Neural crest cell (in vitro differentiated cells): ENCODE measurements at places on chromosomes 16 and 17.

DNA sequence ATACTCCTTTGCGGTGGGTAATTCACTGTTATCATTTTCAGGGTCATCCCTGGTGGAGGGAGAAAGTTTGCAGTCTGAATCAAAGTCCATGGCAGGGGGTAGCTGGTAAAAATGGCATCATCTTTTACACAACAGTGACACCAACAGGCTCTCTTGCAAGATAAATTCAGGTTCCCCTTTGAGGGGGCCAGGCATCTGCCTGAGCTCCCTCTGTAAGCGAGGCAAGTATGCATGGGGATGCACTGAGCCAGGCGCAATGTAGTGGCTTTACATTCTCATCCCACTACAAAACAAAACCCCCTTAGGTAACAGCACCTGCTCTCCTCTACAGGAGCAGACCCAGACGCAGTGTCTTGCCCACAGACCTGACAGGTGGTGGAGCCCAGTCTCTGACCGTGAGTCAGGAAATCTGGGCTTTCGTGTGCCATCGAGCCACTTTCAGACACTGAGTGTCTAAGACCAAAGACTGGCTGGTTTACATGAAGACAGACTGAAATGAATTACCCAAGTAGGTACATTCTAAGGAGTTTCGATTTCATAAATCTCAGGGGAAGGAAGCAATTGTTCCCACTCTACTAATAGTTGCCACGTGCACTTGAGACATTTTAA lies 17.7 kb downstream of the LITAFD start:
- DNase-seq, result no peak

- no peak for DNase-seq
These were observed 37.1 kb upstream of the SLC38A8 start for GRCh38 chr16:84079664-84080063.

DNA sequence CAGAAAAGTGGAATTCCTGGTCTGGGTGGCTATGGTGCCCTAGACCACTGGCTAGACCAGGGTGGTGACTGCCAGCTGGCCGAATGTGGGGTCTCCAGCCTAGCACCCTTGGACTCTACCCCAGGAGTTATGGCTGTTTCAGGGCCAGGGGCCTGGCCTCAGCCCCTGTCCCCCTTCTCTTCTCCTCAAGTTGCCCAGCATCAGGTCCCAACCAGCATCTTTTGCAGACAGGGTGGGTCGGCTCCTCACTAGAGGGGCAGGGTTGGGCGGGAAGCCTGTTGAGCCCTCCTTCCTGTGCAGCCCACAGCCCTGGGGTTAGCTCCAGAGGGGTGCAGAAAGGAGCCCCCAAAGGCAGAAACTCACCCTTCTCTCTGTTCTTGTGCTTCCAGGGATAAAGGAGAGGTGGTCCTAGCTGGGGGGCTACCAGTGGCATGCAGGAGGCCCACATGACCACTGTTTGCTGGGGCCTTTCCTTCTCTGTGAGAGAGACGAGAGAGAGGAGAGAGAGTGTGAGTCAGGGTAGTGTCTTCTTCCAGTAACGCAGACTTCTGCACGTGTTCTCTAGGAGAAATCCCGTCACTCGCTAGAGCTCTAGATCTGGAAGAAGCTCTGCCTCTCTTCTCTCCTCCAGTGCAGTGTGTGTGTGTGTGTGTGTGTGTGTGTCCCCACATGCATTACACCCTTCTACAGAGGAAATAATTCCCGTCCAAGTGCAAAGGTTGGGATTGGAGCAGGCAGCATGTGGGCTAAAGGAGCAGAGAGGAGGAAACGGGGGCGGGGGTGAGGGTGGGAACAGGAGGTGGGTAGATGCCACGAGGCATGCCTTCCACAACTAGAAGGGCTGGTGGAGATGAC lies 209.4 kb downstream of the SEC14L1 start:
- DNase-seq, result no peak

DNA sequence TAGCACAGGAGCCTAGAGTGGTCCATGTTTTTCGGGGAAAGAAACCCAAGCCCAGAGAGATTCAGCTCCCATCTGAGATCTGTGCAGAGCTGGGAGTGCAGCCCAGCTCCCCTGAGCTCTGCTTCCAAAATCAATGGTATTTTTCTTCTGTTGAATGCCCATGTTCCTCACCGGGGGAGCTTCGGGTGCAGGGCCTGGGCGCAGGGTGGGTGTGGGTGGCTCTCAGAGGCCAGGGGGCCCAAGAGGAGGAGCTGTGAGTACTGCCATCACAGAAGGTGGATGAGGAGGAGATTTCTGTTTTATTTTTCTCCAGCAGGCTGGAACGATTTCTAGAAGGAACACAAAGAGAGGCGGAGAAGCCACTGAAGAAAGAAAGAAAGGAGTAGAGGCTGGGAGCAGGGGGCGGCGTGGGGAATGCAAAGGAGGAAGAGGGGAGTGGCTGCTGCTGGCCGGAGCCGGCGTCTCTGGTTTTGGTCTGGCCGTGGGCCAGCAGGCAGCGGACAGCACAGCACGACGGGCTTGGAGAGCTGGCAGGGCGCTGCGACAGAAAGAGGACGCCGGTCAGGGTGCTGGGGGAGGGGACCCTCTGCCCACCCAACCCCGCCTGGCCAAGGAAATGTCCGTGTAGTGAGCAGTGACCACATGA lies 76.2 kb upstream of the KSR1 start:
- peak; percentile 35 for DNase-seq

GRCh38 chr16:66342294-66342900 lies 24.1 kb upstream of the CDH5 start:
- peak; percentile 74 for DNase-seq

- peak; percentile 76 for DNase-seq
These were observed 44.0 kb downstream of the PRAC1 start for GRCh38 chr17:48678141-48678971.
